ENCODE measurements at places on chromosomes 11 and 22.

GRCh38 chr11:100703801-100704575 lies 16.9 kb downstream of the ARHGAP42 start:
- DNase-seq, result no peak

GRCh38 chr11:94705891-94706615 lies 62.1 kb upstream of the AMOTL1 start:
- DNase-seq, result no peak

DNA sequence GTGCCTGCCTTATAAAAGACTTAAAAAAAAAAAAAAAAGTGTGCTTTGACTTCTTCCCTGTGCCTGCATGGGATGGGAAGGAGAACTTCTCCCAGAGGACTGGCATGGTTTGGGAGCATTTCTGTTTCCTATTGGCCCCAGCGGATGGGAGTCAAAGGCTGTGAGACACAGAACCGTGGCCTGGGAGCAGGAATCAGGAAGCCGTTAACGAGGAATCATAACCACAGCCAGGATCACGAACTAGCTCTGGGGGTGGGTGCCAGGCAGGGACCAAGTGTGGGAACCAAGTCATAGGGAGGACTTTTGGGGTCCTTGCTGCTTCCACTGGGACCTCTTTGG lies 526 bp downstream of the C1QTNF6 start:
- DNase-seq, result no peak

- no peak for DNase-seq
Observed at GRCh38 chr11:76310832-76311595, 69.9 kb downstream of the THAP12 start.

DNA sequence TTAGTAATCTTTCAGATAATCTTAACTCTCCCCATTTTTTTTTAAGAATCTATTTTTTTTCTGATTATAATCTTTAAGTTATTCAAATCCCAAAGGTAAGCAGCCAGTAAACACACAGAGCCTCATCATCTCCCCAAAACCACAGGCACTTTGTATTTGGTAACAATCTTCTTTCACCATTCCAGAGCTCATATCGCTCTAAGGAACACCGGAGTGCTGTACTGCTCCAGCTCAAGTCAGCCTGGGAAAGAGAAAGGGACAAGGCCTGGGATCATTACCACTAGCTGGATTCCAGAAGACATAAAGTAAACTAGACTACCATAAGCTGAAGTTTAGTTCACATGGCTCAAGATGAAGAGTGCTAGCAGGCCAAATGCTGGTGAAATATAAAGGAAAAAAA lies 73.0 kb upstream of the APOA1 start:
- no peak for DNase-seq

DNA sequence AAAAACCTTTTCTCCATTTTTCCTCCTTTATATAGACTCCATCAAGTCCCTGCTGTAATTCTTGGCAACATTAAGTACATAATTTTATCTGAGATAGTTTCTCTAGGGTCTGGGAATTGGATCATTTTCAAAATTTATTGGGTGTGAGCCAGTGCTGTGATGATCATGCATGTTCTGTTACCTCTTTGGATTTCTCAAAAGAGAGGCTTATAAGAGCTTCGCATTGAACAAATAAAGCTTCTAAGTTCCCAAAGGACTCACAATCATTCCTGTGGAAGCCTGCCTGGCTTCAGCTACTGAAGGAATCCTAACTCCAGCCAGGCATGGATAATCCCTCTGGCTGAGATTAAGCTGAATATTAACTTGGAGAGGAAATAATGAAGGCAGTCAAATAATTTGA lies 208.5 kb downstream of the RAB38 start:
- DNase-seq, result no peak

DNA sequence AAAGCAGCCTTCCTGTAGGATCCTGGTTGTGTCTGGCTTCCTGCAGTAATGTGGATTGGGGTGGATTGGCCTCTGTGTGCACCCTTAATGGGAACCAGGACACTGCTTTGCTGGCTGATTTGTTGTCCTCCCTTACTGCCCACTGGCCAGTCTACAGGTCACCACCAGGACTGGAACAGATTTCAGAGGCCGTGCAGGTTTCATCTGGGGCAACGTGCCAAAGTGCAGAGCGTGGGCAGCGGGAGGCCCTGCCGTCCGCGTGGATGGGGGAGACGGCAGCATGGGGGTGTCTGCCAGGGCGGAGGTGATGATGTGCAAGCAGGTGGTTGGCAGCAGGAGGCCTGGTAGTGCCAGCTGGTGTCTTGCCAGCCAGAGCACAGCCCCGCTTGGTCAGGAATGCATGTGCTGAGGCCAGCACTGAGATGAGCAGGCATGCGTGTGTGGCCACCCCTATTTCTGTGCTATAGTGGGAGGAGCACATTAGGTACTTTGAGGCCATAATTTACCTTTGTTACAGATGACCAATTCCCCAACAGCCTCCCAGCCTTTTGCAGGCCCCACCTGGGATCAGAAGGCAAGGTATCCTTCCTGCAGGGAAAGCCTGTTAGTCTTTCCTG lies 24.3 kb downstream of the BCR start:
- DNase-seq, result no peak

GRCh38 chr11:64885367-64886286 lies 7.2 kb upstream of the EHD1 start:
- DNase-seq, result no peak

DNA sequence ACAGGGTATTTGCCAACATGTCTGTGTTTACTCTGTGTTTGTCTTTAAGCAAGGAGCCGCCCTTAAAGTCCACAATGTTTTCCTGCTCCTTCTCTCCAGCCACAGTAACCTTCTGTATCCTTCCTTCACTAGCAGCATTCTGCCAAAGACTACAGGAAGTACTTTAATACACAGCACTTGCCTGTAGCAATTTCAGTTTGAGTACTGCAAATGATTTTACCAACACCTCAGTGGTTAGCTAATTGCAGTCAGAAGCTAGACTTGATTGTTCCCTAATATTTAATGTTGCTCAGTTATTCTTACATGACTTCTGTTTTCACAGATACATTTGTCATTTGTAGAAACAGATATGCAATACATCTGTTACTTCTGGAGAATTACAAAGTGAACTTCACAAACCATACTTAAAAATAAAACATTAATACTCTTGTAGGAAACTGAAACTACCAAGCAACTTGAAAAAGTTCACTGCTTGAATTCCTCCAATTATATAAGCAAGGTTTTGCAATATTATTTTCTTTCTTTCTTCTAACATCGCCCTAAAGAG lies 69.1 kb downstream of the FCHSD2 start:
- DNase-seq, result no peak

DNA sequence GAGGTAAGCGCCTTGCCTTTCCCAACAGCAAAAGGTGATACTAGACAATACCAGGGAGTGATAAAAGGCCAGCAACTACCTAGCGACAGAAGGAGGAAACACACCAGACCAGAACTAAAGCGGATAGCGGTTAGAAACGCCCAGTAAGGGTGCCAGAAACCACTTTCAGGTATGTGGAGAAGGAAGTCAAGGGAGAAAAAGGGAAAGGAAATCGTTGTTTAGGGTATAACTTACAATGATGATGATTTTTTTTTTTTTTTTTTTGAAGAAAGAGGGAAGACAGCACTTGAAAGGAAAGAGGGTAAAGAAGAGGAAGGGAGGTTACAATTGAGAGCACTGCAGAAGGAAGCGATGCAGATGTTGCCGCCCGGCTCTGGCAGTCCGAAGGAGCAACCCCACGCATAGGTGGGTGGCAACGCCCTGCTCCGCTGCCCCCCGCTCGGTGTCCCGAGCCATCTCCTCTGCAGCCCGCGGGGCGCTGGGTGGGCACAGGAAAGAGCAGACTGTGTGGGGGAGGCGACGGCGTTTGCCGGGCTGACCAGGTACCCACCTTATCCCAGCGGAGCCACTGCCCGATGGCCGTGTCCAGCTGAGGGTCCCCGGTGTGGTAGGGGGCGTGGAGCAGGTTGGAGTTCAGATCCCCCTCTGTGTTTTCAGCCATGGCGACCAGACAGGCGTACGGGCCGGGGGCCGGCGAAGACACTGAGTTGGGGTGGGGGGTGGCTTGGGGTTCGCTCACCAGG lies 561 bp downstream of the PGM2L1 start:
- DNase-seq, result peak; percentile 48

DNA sequence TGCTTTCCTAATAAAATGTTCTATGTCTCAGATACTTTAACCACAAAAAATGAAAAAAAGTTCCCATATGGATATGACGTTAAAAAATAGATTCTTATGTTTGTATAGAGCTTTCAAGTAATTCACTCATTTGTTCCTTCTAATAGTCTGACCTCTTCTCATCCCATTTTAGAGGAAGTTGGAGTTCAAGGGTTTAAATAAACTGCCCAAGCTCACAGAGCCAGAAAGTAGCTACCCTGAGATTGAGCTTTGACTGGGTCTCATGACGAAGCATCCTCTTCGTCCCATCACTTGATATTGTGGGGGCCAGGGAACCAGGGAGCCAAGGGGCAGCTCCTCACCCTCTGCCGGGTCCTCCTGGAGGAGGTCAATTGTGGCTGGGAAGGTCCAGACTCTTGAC lies 116.3 kb downstream of the CCDC81 start:
- no peak for DNase-seq

DNA sequence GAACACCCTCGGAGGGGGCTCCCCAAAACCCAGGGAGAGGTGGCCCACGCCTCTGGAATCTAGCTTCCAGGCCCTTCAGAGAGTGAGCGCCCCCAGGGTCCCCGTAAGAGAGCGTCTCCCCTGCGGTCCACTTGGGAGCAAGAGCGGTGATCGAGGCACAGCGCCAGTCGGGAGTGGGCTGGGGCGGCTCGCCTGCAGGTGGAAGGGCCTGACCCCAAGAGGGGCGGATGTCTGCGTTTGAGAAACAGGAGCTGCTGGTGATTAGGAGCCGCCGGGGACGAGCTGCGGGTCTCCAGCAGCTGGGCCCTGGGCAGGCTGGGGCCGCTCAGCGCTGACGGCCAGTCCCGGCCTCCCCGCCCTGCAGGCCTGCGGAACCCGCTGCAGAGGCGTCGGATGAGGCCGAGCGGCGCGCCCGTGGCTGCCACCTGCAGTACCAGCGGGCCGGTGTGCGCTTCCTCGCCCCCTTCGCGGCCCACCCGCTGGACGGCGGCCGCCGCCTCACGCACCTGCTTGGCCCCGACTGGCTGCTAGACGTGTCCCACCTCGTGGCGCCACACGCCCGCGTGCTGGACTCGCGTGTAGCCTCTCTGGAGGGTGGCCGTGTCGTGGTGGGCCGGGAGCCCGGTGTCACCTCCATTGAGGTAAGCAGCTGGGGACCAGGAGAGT lies 10.0 kb downstream of the TMEM132A start:
- DNase-seq, result no peak

DNA sequence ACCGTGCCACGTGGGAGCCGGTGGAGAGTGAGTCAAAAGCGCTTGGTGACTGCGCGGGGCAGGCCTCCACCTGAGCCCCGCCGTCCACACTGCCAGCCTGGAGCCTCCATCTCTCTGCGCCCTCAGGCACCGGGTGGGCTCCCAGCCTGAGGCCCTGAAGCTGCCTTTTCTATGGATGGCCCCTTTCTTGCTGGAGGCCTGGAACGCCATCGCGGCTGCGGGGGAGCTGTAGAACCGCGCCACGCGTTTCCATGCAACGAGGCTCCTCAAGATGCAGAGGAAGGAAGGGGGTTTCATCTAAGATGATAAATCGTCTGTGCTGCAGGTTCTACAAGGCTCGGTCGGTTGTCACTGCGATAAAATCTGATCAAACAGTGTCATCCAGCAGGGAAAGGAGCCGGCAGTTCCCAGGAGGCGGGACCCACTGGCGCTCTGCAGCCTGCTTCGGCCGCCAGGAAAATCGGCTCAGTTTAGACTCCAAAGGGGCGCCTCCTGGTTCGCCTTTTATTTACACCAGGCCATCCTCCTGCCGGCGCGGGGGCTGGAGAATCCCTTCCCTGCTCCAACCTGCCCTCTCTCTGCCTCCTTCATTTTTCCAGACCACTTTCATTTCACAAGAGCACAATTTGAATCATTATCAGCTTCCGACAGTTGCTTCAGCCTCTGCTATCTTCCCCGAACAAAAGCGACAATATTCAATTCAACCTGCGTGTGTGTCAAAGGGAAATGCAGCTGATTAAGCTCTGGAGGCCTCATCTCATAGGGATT lies 624.4 kb downstream of the BRD1 start:
- DNase-seq, result no peak

- DNase-seq, result no peak
Observed at GRCh38 chr11:35709376-35709775, 46.8 kb downstream of the TRIM44 start.

DNA sequence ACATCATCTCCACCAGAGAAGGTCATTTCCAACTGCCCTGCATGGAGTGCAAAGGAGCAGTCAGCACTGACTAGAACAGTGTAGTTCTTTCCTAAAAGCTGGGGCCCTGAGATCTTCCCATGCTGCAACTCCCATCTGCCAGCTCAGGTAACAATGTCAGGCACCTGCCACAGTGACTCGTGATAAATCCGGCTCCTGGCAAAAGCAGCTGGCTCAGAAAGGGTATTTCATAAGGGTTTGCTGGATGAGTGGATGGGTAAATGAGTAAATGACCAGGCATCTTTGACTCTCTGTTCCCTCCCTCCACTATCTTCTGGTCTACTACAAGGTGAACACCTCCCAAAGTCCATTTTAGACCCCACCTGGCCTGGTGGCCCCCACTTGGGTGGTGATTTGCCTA lies 403.6 kb downstream of the NXPE2 start:
- DNase-seq, result no peak

DNA sequence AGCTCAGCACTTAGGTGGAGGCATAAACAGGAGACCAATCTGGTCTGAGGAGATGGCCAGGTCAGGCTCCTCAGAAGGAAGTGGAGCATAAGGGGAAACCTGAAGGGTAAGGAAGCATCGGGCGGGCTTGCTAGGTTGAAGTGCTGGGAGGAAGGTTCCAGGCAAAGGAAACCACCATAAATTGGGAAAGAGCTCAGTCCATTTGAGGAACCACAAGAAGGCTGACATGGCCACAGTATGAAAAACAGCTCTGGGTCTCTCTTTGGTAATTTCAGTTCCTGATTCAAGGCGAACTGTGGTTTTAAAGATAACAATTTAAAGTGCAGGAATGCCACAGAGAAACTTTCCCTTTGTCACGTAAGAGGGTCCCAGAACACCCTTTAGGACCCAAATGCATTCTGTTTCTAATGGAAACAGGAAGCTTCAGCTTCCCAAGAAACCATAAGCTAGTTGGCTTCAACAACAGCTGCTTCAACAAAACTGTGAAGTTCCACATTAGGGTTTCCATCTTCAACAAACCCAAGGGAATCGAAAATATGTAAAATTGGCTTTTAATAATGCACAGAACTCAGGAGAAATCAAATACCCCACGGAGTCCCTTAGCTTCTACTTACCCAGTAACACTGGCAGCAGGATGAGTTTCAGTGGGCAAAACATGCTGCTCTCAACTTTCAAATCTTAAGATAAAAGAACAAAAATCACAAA lies 10.4 kb downstream of the JAML start:
- no peak for DNase-seq

GRCh38 chr22:27226666-27227065 lies 569.3 kb downstream of the MIAT start:
- no peak for DNase-seq

DNA sequence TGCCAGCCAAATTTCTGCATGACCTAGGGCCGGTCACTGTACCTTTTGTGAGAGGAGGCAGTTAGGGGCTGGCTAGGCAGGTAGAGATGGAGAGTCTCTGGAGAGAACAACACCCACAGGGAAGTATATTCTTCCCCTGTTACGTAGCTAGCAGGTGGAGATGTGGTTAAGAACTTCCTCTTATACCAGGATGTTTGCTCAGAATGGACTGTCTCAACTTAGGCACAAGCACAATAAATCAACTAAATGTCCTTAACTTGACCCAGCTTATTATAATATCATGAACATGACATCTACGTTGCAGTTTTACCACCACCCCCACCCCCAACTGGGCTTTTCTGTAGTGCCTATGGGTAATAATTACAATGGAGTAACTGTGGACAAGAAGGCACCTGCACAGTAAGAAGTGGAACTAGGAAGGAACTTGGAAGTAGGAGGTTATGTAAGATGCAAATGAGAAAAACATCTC lies 60.7 kb upstream of the MPEG1 start:
- DNase-seq, result no peak
